Kidney (tissue), 22 donors: ENCODE measurements at places on chromosomes 7 and 10. TPM values are rescaled to one million over a fixed set of nuclear protein-coding genes. Genes with fewer than 3 reads are reported as not detected.

DYNC1I1 gene
- 2.3 TPM for polyA plus RNA-seq

PNLIPRP2 gene
- polyA plus RNA-seq, result not detected

TRIL gene
- 4.2 TPM for polyA plus RNA-seq

ZNF467 gene
- 15.0 TPM for polyA plus RNA-seq

DENND2A gene
- 6.5 TPM for polyA plus RNA-seq

DKK1 gene
- not detected for polyA plus RNA-seq

ARHGEF35 gene
- polyA plus RNA-seq, result 9.5 TPM

PTPN20 gene
- polyA plus RNA-seq, result 2.6 TPM

GRM8 gene
- polyA plus RNA-seq, result not detected

ZNF117 gene
- 4.7 TPM for polyA plus RNA-seq

ZNF282 gene
- polyA plus RNA-seq, result 9.3 TPM

SEMA3A gene
- polyA plus RNA-seq, result 0.34 TPM

ITGB8 gene
- 10.3 TPM for polyA plus RNA-seq

NEUROG3 gene
- not detected for polyA plus RNA-seq

GPNMB gene
- 43.9 TPM for polyA plus RNA-seq

CHAT gene
- not detected for polyA plus RNA-seq

OR2A42 gene
- 0.13 TPM for polyA plus RNA-seq

CACNA2D1 gene
- 3.5 TPM for polyA plus RNA-seq

SLC13A1 gene
- polyA plus RNA-seq, result 17.0 TPM

- DNase-seq, result no peak
Observed at GRCh38 chr7:55374213-55374612, 9.1 kb downstream of the LANCL2 start.

DNA sequence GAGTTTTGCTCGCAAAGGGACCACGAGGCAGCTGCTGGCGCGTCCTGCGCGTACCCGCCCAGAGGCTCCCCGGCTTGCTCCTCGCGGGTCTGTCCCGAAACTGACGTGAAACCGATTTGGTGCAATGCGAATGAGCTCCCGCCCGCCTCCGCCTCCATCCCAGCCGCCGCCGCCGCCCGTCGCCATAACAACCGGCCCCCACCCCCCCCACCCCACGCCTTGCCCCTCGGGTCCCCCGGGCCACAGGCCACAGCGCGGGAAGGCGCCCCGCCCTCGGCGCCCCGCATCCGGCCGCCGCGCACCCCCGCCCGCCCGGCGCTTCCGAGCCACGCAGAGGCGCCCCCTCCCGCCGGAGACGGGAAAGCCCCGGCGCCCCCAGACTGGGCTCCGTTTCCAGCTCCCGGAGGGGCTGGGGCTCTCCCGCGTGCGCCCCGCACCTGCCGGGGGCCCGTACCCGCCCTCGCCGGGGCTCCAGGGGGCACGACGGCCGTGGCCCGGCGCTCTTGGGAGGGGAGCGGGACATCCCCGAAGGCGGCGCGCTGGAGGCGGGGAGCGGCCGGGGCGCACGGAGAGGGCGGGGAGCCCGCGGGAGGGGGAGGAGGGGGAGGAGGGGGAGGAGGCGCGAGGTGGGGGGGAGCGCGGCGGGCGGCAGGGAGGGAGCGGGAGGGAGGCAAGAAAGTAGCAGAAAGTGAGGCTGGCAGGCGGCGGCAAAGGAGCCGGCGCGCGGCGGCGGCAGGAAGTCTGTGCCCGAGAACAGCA lies at the start of gene CAMK1D:
CAMK1D (plus strand) TSS at position 678 of the 759 bp plus-strand sequence.
- DNase-seq, result peak; percentile 92

DNA sequence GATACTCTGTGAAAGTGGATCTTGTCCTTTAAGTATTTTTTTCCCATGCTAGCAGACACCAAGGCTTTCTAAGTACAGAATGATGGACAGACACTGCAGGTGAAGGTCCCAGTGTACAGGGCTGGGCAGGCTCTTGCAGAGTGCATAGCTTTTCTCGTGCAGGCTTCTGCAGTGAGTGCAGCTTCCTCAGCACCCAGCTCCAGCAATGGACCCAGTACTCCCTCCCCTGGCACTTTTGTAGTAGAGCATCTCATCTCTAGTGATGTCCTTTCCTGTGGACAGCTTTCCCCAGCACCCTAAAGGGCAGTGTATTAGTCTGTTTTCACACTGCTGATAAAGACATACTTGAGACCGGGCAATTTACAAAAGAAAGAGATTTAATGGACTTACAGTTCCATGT lies 104.3 kb downstream of the CUL2 start:
- DNase-seq, result no peak

DNA sequence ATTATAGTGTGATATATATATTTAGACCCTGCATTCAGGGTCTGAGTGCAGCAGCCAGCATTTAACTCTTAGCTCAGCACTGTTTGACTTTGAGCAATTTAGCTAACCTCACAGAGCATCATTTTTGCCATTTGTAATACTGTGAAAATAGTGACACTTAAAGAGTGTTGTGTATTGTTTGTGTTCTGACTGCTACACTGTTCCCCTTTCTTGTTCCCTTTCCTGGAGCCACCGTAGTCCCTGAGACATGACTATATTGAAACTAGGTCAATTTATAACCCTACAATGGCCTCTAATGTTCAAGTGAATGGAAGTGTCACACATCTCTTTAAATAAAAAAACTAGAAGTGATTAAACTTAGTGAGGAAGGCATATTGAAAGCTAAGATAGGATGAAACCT lies 20.3 kb upstream of the CD36 start:
- no peak for DNase-seq

- no peak for DNase-seq
Observed at GRCh38 chr7:39950473-39951225, 593 bp downstream of the CDK13 start.

DNA sequence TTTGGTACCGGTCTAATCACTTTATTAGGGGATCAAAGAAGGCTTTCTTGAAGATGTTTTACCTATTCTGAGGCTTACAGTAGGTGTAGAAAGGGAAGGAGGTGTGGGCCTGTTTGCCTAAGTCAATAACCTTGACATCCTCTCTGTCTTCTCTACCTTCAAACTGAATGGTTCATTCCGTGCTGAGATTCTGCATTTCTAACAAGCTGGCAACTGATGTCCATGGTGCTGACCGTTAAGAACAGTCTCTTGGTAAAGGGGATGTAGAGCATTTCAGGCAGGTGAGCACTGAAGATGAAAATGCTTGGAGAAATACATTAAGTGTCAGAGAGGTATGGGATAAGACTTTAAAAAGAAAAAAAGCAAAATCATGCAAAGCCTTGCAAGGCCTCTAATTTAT lies 51.5 kb upstream of the DGKB start:
- no peak for DNase-seq

- DNase-seq, result peak; percentile 92
Observed at GRCh38 chr10:69629897-69630650, at the start of gene FAM241B. TSS of gene FAM241B (plus strand) at chr10:69630247. CDS start at chr10:69631744, 1,497 bp downstream.

- DNase-seq, result no peak
Observed at GRCh38 chr7:83306502-83306901, 143.8 kb upstream of the PCLO start.

- DNase-seq, result no peak
Observed at GRCh38 chr7:71485586-71485985, 353.6 kb downstream of the GALNT17 start.

DNA sequence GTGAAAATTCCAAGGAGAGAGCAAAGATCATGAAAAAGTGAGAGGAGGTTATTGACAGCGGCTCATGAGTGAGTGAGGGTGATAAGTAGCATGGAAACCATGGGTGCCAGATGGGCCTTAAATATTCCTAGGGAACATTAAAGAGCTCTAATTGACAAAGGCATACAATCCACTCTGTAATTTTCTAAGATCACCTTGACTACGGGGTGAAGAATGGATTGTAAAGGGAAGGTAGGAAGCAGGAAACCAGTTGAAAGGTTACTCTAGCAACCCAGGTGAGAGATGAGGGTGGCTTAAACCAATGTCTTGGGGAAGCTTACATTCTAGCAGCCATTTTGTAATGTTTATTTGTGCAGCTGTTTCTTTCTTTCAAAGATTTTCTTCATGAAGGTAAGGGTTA lies 75.7 kb downstream of the RSU1 start:
- no peak for DNase-seq

- DNase-seq, result peak; percentile 81
Observed at GRCh38 chr7:2709553-2710285, 21.7 kb downstream of the AMZ1 start.

DNA sequence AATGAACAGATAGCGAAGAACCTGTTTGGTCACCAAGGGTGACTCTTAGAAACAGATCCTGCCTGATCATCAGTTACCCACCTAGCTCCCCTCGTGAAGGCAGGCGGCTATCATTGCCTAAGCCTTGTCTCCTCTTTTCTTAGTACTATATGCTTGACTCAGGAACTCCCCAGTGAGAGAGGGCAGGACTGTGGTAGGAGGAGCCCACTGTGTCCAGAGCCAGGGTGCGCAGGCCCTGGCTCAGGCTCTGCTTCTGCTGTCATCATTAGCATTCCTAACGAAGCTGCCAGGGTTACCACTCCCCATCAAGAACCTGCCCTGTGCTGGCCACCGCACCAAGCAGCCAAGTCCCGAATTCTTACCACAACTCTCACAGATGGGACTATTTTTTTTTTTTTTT lies 160.8 kb downstream of the CHN2 start:
- no peak for DNase-seq

GRCh38 chr7:151847136-151847535 lies 29.8 kb downstream of the PRKAG2 start:
- DNase-seq, result no peak

GRCh38 chr10:132996603-132997343 lies 54.4 kb upstream of the CFAP46 start:
- peak; percentile 60 for DNase-seq

- DNase-seq, result no peak
Observed at GRCh38 chr7:92755680-92756079, 80.7 kb downstream of the CDK6 start.

DNA sequence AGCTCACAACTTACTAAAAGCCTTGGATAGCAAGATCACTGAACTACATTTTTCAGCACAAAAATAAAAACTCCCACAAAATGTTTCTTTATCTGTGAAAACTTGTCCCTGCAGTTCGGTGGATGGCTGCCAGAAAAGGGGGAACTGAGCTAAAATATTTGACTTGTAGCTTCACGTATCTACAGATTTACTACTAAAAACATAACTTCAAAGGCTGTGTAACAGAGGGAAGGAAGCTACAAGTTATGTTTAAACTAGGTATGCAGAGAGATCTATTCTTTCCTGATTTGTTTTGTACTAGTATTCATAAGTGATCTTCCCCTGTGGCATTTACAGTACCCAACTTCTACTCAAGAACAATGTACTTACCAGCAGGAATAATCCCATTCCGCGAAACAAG lies 25.1 kb downstream of the SGCE start:
- DNase-seq, result no peak

GRCh38 chr7:4123346-4123745 lies 558.7 kb upstream of the FOXK1 start:
- no peak for DNase-seq

- DNase-seq, result no peak
Observed at GRCh38 chr10:70753841-70754621, 31.1 kb downstream of the TBATA start.

DNA sequence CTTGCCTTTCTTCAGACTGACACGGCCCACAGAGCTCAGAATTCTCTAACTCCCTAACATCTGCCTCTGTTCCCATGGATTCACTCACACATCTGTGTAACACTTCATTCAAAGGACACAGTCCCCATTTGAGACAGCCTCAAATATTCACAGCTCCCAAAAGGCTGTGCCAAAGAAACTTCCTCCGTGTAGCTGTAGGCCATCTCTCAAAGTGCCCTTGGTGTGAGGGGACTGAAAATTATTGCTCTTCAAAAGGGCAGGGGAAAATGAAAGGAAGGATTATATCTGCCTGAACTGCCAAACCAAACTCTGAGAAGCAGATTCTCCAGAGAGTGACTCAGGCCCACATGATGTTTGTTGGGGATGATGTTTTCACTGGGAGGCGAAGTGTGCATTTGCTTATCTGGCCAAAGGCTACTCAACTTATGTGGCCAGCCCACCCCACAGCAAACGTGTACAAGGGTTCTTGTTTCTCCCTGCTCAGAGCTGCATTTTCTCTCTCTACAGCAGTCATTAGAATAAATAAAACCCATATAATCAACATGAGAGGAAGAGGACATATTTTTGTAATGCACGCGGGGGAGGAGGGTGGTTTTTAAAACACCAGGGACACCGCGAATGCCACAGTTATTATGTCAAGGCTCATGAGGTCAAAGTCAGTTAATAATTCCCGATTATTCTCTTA lies 302.4 kb upstream of the NFE2L3 start:
- DNase-seq, result no peak

- no peak for DNase-seq
Observed at GRCh38 chr10:15316871-15317464, 54.1 kb downstream of the FAM171A1 start.

GRCh38 chr7:151433721-151434400 lies 6.1 kb downstream of the CRYGN start:
- no peak for DNase-seq

GRCh38 chr7:42091461-42092291 lies 145.3 kb downstream of the GLI3 start:
- peak; percentile 85 for DNase-seq

DNA sequence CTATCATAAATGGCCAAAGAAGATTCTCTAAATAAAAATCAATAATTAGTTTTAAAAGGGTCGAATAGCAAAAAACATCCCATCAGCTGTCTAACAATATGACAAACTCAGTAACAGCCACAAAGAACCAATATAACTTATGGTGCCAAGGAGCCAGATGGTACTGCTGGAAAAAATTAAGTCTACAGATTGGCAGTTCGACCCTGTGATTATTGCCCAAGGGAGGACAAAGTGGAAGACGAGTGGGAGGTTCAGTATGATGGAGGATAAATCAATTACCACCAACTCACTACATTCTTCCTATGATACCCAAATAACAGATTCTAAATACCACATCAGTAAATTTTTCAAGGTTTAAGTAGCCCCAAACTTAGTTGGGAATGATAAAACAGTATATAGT lies 49.0 kb downstream of the SKAP2 start:
- DNase-seq, result no peak

DNA sequence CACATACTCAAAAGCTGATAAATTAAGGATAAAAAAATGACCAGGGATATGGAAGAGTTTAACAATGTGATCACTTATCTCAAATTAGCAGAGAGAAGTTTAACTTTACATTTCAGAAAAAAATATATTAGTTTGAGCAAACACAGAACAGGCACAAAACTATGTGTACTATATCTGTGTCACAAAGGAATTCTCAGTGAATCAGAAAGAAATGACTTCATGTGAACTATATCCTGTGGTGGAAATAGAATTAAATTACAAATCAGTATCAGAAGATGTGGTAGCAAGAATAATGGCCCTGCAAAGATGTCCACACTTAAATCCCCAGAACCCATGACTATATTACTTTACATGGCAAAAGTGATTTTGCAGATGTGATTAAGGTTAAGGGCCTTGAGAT lies 70.3 kb downstream of the SEC23IP start:
- no peak for DNase-seq
